ENCODE measurements at places on chromosomes 5 and 9.

GRCh38 chr5:106189121-106189809 is 1481.5 kb downstream of the EFNA5 start:
- DNase-seq, result no peak

- DNase-seq, result no peak
Measured at GRCh38 chr5:75668977-75669689, 48.1 kb downstream of the POC5 start.

- no peak for DNase-seq
Measured at GRCh38 chr5:139395844-139396640, 1.1 kb upstream of the PROB1 start.

- peak; percentile 52 for DNase-seq
Measured at GRCh38 chr5:115309751-115310370, 13.4 kb upstream of the CCDC112 start.

- DNase-seq, result peak; percentile 52
Measured at GRCh38 chr9:136944212-136944518, 373 bp downstream of the FBXW5 start.

DNA sequence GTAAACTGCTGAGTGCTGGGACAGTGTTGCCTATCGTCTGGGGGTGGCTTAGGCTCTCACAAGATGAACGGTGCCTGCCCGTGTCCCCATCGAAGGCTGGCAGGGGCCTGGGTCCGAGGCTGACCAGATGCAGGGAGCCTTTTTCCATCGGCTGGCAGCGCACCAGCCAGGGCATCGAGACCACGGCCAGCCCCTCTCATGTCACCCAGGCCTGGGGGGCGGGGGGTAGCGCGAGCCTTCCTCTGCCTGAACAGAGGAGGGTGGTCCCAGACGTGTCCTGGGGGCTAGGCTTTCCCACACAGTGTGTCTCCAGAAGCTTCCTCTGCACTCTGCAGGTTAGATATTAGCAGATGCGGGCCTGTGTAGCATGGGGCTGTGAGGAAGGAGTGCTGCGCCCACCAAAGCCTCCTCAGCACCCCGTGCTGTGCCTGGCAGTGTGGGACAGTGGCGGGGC is 17.3 kb downstream of the FGD3 start:
- no peak for DNase-seq

GRCh38 chr5:33939556-33940262 is 3.5 kb downstream of the RXFP3 start:
- no peak for DNase-seq

DNA sequence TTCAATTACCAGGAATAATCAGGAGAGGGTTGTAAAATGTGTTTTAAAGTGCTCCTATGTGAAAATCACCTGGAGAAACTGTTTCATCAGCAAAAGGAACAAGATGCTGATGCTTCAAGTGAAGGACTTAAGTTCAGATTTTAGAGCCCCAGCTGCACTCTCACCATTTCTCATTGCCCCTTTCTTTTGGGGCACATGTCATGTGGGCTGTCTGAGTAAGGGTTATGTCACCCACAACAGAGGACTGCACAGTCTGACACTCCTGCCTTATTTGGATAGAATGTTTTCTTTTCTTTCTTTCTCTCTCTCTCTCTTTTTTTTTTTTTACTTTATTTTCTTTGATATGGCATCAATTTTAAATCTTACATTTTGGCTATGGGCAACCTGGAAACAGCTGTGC is 204.1 kb upstream of the EFNA5 start:
- no peak for DNase-seq

- DNase-seq, result no peak
Measured at GRCh38 chr5:143406408-143406807, 2.9 kb upstream of the NR3C1 start.

DNA sequence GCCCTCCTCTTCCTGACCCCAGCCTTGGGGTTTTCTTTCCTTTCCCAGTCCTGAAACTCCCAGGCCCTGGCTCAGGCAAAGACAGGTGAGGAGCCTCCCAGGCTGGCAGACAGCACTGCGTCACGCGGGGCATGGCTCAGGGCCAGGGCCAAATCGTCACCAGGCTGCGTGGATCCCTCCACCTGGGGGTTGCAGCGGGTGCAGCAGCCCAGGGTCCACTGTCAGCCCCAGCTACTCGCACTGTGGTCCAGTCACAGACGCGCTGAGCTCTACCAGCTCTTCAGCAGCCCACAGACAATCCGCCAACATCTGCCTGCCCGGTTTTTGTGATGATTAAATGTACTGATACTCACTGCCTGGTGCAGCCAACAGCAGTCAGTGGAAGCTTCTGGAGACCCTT is 12.1 kb downstream of the FAM78A start:
- DNase-seq, result no peak

DNA sequence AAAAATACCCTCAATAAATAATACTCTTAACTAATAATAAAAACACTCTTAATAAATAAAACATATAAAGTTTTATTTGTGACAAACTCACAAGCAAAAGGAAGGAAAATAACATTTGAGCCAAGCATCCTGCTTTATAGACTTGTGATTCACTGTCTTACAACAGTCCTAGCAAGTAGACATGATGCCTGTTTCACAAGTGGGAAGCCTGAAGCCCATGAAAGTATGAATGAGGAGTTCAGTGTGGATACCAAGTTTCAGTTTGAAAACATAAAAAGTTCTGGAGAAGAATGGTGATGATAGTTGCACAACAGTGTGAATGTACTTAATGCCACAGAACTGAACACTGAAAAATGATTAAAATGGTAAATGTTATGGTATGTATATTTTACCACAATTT is 10.9 kb downstream of the HABP4 start:
- DNase-seq, result no peak

GRCh38 chr5:8327016-8327415 is 458.1 kb downstream of the MTRR start:
- DNase-seq, result no peak

GRCh38 chr5:91382530-91383026 is 539 bp downstream of the ARRDC3 start:
- DNase-seq, result peak; percentile 62

DNA sequence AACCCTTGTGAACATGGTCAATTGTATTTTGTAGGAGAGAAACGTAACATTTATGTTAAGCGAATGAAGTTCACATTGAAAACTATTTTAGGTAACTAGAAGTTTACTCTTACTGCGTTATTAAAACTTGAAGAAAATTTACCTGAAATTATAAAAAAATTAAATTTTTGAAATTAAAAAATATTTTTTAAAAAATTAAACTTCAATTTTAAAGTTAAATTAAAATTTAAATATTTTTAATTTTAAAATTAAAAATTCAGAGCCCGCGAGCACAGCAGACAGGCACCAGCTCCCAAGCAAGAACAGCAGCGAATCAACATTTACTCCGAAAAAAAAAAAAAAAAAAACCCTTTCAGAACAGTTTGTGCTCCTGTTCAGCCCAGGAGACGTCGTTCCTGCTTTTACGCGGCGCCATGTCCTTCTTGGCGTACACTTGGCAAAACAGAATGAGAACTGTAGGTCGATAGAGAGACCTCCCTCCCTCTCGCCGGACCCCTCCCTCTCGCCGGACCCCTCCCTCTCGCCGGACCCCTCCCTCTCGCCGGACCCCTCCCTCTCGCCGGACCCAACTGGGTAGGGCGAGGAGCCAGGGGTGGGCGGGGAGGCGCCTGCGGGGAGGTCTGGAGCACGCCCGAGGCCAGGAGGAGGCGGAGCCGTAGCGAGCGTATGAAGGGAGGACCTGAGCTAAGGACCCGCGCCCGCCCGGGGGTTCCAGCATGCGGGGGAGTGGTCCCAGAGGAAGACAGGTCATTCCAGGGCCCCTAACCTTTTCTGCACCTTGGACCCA is 235.8 kb downstream of the ROR2 start:
- peak; percentile 86 for DNase-seq

GRCh38 chr9:126145887-126146253 is 180.8 kb upstream of the MVB12B start:
- DNase-seq, result no peak

GRCh38 chr9:34170237-34170991 is 8.4 kb upstream of the UBAP1 start:
- no peak for DNase-seq

DNA sequence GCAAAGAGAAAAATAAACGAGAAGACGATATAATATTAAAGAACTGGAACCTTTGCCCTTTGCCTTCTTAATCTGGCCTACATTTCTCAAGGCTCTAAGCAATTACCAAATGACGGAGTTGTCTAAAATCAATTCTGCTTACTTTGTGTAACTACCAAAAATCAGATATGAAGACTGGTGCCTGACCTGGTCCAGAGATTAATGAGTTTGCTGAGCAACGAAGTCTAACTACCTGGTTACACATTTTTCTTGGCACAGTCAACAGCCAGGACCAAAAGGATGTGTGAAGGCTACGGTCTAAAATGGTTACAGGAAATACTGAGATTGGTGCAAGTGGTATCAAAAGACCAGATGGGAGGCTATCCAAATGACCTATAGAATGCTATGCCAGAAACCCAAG is 17.8 kb upstream of the IFNE start:
- no peak for DNase-seq

DNA sequence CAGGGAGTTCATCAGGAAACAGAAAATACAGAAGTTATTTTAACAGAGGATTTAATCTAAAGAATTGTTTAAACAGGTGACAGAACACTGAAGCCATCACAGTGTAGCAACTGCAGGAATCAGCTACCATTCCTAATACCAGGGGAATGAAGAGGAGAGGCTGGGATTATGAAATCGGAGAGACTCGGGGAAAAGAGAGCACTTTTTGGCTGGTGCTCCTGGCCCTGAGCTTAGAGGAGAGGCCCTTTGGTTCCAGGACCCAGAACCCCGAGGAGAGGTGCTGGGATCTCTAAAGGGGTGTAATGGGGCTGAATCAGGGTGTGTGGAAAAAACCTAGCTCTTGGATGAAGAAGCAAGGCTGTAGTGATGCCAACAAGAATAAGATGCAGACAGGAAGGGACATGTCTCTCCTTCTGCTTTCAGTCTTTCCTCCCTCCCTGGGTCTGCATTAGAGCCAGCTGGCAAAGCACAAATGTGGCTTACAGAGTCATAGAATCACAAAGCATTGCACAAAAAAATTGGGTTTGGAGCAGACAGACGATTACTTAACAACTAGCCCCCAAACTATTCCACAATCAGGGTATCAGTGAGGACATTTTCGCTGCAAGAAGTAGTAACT is 11.6 kb upstream of the SFXN1 start:
- DNase-seq, result no peak

DNA sequence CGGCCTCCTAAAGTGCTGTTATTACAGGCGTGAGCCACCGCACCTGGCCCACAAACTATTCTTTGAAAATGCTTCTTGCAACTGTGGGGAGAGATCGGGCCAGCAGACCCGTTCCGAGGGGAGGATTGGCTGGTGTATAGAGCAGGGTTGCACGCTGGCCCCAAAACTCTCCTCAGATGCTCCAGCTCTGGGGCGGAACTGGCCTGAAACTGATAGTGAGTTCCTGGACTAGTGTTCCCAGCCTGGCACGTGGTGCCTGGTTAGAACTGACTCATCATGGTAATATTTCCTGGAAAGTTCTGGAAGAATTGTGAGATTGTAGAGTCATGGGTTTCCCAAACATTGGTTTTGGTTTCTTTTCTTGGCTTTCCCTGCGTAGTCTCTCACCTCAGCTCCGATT is 120.5 kb downstream of the FBXL7 start:
- no peak for DNase-seq

Data from A673 (cell line).